ENCODE measurements at places on chromosomes 12 and 14.

DNA sequence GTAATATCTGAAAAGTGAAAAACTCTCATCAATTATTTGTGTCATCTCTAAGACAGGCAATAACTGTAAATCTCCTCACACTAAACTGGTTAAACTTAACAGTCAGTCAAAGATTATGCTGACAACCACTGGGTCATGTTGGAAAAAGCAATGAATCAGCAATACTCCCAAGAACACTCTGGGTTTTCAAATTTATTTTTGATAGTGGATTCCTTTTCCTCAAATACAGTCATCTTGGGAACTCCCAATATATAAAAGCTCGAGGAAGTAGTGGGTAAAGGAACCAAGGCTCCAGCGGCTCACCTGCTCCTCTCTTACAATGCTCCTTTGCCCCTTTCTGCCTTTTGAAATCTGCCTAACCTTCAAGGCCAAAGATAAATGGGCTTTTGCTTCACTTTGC lies 70.0 kb downstream of the ARMH4 start:
- peak; percentile 32 for DNase-seq

DNA sequence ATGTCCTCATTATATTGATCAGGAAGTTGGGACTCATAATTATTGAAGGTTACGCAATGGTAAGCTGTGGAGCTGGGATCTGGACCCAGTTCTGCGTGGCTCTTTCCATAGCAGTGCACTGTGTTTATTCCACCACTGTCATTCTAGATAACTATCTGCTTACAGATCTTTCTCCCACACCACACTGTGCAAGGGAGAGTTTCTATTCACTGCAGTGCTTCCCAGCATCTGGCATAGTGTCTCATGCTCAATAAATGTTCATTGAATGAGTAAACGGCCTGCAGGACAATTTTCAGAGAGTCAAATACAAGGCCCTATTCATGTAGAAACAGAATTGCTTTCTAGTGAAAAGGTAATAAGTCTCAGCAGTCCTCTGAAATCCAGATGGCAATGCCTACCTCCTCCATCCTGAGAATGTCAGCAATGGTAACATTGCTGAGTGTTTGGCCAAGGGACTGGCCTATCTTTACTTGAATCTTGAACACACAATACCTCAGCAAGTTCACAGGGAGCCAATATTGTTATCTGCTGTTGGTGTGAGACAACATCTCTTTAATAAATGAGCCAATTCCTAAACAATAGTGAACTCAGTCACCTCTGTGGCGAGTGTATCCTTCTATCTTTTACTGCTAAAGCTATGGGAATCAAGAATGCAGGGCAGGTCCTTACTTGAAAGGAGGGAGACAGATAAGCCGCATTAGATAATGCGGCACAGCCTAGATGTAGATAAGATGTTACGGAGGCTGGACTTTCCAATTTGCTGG lies 332.4 kb upstream of the PRICKLE1 start:
- no peak for DNase-seq

GRCh38 chr12:13367973-13368372 lies 171.4 kb downstream of the EMP1 start:
- DNase-seq: no peak

DNA sequence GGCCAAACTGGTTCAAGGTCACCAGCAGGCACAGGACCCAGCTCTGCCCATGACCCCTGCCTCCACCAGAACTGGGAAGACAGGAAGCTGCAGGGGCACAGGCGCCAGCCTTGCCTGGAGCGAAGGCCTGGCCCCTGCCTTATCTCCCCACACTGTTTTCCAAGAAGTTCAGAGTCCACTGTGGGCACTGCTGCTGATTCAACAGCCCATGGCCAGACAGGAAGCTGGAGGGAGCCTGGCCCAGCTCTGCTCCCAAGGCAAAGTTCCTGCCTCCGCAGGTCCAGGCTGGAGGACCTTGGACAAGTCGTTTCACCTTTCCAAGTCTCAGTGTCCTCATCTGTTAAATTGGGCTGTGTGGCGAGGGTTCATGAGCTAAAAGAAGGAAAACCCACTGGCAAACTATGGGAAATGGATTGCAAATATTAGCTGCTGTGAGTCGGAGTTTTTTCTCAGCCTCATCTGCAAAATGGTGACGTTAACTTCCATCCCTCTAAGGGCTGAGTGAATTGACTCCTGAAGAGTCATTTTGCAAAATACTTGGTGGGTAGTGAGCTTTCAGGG lies 1.2 kb downstream of the PHETA1 start:
- DNase-seq: no peak

- DNase-seq: no peak
Measured at GRCh38 chr12:27964123-27964522, 8.4 kb downstream of the PTHLH start.

GRCh38 chr12:27667540-27667939 lies 28.7 kb upstream of the REP15 start:
- DNase-seq: peak; percentile 32

GRCh38 chr12:75322464-75322863 lies 7.7 kb downstream of the CAPS2 start:
- DNase-seq: peak; percentile 58

- no peak for DNase-seq
Measured at GRCh38 chr12:131138638-131139362, 185.1 kb downstream of the ADGRD1 start.

GRCh38 chr14:51145246-51145645 lies 50.3 kb upstream of the TRIM9 start:
- no peak for DNase-seq

- DNase-seq: no peak
Measured at GRCh38 chr14:102749393-102750305, 27.6 kb upstream of the TRAF3 start.

DNA sequence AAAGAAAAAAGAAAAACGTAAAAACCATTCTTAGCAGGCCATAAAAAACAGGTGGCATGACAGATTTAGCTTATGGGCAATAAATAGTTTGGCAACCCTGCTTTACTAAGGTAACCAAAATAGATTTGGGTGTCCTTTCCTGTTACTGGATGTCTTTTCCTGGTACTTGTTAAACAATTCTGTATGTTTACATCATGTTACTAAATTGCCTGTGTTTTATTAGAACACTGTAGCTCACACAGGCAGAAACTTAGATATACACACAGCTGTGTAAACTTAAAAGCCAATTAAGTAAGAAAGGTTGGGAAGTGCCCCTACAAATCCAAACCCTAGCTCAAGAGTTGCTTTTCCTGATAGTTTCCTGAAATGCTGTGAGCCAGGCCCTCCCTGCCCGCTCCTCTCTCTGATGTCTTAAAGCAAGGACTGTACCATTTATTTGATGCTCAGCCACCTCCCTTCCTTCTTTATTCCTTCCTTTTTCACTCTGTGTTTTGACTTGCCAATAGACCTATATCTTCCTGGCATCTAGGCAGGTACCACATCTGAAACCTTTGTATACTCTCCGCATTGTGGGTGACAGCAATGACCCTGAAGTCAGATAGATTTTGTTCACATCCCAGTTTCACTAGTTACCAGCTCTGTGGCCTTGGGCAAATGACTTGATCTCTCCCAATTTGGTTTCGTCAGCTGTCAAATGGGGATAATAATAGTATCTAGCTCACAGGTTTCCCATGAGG lies 3.7 kb upstream of the CAMKK2 start:
- DNase-seq: no peak

DNA sequence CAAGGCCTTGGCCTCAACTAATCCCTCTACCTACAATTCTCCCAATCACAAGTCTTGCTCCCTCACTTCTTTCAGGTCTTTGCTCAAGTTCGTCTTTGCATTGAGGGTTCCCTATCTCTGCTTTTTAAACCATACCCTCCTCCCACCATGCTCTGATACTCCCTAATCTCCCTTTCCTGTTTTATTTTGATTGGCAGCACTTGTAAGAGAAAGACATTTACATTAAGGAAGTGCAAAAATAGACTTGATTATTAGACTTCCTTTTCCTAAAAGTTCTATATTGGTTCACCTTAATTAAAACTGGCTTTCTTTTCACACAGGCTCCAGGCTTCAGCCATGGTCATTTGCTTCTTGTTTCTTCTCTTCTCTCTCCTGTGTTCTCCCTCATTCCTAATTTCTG lies 18.3 kb upstream of the WIF1 start:
- DNase-seq: no peak

GRCh38 chr12:124792961-124793441 lies 70.7 kb downstream of the SCARB1 start:
- peak; percentile 73 for DNase-seq

- no peak for DNase-seq
Measured at GRCh38 chr12:16291032-16291431, 13.5 kb upstream of the SLC15A5 start.

DNA sequence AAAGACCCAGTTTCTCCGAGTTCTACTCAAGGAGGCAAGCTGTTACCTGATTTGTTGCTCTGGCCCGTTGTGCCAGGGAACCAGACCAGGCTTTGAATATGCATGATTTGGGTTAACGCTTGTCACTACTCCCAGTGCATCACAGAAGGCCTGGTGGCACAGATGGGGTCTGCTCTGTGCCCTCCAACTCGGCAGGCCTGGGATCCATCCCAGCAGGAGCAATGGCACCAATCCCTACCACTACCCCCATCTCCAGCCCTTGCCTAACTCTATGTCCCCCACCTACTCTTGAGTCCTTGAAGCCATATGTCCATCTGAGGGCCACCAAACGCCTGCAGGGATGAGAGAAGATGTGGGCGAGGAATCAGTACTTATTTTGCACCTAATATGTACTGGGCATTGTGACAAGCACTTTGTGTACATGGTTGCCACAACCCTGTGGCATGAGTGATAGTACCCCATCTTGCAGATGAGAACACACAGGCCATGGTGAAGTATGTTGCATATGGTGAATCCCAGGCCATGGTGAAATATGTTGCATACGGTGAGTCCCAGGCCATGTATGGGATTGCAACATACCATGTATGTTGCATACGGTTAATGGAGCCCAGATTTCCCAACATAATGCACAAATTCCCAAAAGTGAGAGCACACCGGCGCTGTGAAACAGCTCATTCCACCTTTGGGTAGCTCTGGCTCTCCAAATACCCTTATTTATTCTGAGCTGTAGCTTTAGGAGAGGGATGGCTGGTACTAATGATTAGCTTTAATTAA lies 102.7 kb downstream of the NTF3 start:
- no peak for DNase-seq

DNA sequence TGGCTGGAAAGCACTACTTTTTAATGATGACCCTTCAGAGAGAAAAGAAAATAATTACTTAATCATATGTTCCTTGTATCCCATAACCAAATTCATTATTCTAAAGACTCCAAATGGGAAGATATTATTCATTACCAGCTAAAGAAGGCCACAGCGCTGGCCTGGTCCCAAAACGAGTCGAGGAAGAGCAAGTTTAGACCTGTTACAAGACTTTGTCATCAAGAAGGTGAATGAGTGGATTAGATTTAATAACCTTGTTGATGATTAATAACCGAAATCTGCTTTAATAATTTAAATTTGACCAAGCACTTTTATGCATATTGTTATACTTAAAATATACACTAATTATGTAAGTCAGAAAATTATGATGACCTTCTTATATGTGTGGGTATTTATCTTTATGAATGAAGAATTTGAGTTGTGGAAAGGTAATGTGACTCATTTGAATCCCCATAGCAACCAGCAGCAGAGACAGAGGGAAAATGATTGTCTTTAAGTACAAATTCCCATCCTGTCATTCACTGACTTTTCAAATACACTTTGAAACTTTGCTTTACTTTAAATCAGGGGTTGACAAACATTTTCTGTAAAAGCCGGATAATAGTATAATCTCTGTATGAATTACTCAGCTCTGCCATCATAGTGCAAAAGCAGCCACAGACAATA lies 200.3 kb upstream of the NPAS3 start:
- DNase-seq: no peak

DNA sequence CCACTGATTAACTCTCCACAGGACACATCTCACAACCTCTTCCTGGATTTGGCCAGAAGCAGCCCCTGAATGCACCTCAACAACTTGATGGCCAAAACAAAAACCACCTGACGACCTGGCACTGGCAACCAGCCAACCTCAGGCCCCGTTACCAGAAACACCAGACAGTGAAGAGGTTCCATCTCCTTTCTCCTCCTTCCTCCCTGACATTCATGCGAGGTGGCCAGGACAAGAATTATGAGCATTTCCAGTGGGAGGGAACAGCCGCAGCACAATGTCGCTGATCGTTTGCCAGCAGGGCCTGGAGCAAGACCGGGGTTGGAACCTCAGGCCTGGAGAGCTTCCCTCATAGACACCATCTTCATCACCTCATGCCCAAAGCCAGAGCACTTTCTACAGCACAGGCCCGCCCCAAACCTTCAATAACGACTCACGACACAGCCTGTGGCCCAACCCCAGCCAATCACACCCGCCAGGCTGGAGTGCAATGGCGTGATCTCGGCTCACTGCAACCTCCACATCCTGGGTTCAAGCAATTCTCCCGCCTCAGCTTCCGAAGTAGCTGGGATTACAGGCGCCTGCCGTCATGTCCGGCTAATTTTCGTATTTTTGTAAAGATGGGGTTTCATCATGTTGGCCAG lies 48.7 kb downstream of the CCDC88C start:
- DNase-seq: no peak

DNA sequence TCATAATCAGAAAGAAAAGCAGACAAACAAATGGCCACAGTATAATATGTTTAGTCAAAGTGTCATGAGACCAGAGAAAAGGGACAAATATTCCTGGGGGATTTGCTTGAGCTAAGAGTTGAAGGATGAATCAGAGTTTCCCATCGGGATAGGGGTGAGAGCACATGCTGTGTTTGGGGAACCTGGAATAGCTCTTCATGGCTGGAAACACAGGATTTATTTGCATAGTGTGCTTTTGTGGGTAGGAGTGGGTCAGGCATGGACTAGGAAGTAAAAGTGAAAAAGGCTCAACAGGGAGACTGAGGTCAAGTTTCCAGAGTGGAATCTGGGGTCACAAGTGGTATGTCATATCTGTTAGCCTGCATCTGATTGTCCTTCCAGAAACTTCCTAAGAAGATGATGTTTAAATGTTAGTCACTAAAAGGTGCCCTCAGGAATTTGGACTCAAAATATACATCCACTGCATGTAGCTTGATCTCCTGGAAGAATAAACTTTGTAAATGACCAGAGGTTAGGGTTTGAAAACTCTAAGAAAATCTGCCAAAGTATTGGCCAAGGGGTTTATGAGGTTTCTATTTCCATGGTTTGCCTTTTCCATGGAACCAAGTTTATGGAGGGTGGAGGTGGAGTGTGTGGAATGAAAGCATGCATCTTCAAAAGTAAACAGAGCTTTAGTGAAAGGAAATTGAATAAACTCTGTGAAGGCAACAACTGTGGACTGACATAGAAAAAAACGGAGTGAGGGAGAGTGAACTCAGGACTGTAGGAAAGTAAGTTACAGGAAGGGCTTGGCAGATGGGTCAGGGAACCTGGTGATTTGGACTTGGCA lies 344.6 kb downstream of the C12orf75 start:
- no peak for DNase-seq

DNA sequence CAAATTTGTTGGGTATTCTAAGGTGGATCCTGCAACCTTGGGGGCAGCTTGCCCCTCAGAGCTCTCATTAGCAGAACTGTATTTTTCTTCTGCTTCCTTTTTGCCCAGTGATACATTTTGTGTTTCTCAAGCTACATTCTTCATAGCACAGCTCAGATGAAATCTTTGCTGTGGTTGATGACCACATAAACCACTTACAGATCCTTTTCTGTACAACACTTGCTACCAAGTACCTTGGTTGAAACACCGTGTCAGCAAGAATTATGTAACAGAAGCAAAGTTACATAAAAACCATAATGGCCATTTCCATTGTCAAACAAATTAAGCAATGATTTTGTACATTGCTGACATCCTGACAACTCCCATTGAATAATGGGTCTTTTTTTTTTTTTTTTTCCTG lies 9.7 kb upstream of the PLBD1 start:
- DNase-seq: no peak

GRCh38 chr12:129383956-129384355 lies 519.9 kb downstream of the TMEM132D start:
- no peak for DNase-seq

- no peak for DNase-seq
Measured at GRCh38 chr12:120755269-120755668, 29.6 kb downstream of the ACADS start.

- no peak for DNase-seq
Measured at GRCh38 chr12:121430833-121431415, 31.0 kb downstream of the RNF34 start.

All from fibroblast of skin of right quadriceps (primary cell).